ENCODE measurements at places on chromosomes 1 and 21. TPM values are rescaled to one million over a fixed set of nuclear protein-coding genes. Genes with fewer than 3 reads are reported as not detected.

Gene AADACL3
- not detected for total RNA-seq

Gene COL24A1
- 0.27 TPM for total RNA-seq

Gene LCE3E
- total RNA-seq: not detected

Gene TENT5C
- 0.45 TPM for total RNA-seq

Gene CD48
- total RNA-seq: not detected

All from fibroblast of the aortic adventitia (primary cell).